T47D (cell line): ENCODE measurements at places on chromosomes 7 and 10.

GRCh38 chr7:91182819-91183764 lies 81.1 kb upstream of the FZD1 start:
- no peak for DNase-seq

GRCh38 chr7:134856091-134856490 lies 76.7 kb downstream of the CALD1 start:
- DNase-seq = no peak

- no peak for DNase-seq
These were observed 47.4 kb downstream of the SH3PXD2A start for GRCh38 chr10:103807996-103808395.

DNA sequence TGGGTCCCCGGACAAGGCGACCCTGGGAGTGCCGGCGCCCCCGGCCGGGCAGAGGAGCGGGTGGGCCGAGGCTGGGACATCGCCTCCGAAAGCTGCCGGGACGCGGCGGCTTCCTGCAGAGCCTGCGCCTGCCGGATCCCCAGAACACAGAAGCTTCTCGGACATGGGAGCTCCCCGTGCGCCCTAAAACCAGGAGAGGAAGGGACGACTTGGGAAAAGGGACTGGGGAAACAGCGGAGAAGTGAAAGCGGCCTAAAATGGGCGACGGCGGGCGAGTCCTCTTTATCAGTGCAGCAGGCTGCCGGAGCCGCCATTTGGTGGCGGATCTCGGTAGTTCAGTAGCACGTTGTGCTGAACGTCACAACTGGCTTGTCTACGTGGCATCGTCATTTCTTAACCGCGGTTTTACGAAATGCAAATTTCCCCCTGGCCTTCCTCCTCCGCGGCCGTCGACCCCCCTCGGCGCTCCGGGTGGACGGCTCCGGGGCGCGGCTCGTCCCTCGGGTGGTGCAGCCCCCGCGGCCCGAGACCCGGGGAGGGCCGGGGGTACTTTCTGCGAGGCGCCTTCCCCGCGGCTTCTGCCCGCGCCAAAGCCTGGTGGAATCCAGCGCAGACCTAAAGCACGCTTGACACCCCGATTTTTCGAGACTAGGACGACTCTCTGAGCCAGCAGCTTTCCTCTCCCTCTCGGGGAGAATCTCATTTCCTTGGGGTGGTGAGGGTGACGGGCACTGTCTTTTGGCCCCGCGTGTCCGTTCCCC lies 9.9 kb upstream of the SPAG6 start:
- DNase-seq = no peak

GRCh38 chr7:156929789-156930539 lies 19.5 kb upstream of the NOM1 start:
- no peak for DNase-seq

DNA sequence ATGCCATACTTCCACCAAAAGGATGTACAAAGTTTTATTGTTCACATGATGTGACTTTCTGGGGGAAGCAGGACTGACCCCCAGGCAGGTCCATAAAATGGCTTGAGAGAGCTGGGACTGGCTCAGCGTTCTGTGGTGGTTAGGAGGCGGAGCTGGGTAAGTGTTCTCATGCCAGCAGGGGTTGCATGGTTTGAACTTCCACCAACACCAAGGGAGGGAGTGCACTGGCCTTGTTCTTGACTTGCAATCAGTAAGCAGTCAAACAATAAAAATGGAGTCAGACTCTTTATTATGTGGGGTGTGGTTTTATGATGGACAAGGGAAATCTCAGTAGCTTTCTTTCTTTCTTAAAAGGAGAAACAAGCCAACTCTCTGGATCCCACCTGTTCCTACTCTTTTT lies 95.4 kb upstream of the PRR15 start:
- no peak for DNase-seq

GRCh38 chr10:131815266-131816156 lies 85.3 kb upstream of the PPP2R2D start:
- DNase-seq = no peak

- DNase-seq = no peak
These were observed 42.2 kb upstream of the BMPER start for GRCh38 chr7:33862946-33863814.

DNA sequence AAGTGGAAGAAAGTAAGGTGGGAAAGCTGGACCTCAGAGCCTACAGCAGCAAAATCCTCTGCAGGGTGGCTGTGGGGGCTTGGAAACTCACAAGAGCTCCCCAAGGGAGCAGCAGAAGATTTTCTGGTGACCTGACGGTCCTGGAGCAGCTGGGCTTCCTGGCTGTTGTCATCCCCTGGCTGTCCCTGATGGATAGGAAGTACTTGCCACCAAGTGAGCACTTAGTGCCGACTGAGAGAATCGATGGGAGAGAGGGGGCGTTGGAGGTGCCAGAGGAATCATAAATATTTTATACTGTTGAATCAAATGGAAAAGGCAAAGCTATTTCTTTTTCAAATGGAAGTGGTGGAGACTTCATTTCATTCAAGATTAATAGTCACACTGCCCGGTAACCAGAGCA lies 167.1 kb upstream of the ITGB1 start:
- no peak for DNase-seq

DNA sequence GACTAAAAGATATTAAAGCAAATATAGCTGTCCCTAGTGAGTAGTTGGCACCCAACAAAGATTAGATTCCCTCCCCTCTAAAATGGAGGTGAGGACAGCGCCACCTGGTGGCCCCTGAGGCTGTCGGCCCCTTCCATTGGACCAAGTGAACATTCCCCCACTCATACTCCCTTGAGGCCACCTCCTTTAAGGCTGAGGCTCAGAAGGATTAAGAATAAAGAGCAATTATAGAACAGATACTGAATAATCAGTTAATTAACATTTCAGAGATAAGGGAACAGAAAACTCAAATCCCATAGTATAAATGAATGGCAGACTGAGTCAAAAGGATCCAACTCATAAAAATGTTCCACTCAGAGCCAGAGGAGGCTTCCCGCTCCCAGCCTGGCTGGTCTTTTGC lies 130.4 kb upstream of the GHITM start:
- no peak for DNase-seq

GRCh38 chr7:17548014-17548653 lies 249.7 kb downstream of the AHR start:
- no peak for DNase-seq

- DNase-seq = no peak
These were observed 31.1 kb upstream of the RHBDD2 start for GRCh38 chr7:75847707-75848106.

- no peak for DNase-seq
These were observed 97.7 kb upstream of the RPA3 start for GRCh38 chr7:7816084-7816483.
